ENCODE measurements at places on chromosomes 1 and 21.

DNA sequence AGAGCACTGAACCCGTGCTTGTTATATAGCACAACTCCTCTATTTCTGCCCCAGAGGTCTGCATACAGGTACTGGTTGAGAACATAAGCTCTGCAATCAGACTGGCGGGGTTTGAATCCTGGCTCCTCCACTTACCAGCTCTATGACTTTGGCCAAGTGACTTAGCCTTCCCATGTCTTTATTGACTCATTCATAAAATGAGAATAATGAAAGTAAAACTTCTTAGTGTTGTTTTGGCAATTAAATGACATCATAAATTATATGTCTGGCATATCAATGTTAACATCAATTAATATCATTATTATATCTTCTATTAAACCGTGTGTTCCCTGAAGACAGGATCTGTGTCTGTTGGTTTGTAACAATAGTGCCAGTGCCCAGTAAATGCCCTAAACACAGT, 4.3 kb downstream of the INKA2 start:
- no peak for DNase-seq

GRCh38 chr1:149936992-149937705, 470 bp upstream of the MTMR11 start:
- no peak for DNase-seq

DNA sequence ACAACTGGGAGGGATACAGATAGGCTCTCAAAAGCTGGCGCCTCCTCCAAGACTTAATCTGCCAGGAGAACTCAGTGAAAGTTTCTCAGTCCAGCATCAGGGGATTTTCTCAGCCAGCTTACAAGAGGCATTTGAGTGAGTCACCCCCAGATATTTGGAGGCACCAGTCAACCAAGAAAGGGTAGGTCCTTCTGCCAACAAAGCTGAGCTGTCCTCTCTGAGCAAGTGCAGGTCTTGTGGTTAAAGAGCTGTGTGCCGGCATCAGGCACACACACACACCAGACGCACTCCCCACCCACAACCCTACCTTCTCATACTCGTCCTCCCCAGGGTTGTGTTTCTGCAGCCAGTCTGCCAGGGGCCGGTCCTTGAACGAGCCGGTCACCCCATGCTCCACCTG, 27.0 kb upstream of the PPP1R15B start:
- DNase-seq: no peak

- no peak for DNase-seq
These were observed 305.4 kb downstream of the DISC1 start for GRCh38 chr1:231931846-231932454.

GRCh38 chr1:91682882-91683597, 182.4 kb downstream of the CDC7 start:
- no peak for DNase-seq

DNA sequence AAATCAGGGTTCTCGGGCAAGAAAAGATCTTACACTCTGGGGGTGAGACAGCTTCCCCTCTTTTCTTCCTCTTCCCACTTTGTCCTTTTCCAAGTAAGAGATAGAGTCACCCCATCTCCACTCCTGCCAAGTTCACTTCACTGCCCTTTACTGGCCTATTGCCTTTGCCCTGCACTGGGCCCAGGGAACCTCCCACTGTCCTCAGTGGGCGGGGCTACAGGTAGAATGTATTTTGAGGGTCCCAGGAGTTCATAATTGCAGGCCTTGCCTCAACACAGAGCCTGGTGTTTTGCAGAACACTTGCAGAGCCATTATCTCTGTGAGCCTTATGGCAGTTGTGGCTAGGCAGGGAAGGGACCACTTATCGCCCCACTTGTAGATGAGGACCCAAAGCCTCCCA, 3.3 kb downstream of the AMPD2 start:
- no peak for DNase-seq

DNA sequence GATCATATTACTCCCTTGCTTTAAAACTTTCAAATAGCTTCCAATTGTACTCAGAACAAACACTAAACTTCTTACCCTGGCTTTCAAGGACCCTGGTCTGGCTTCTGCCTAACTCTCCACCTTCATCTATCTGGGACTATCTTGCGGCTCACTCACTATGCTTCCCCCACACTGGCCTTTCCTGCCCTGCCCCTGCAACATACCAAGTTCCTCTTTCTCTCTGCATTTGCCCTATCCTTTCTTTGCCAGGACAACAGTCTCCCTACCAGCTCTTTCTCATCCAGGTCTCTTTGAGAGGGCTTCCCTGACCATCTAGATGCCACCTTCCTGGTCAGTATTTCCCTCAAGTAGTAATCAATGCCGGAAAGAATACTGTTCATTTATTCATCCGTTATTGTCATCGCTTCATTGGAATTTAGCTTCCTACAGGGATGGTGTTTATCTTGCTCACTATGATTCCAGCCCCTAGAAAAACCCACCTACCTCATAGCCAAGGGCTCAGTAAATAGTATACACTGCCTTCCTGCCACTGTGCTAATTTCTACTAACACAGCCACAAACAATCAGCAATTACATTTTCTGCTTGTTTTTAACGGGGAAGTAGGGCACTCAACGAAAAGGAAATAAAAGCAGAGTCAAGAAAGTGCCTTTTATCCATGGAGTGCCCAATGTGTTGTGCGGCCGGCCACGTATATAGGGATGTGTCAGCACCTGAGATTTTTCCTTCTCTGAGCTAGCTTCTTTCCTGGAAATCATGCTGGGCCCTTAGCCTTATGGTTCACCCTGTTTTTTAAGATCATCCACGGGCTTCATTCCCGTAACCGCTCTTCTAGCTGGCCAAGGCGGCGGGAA, 521 bp upstream of the CDC7 start:
- DNase-seq: no peak

- no peak for DNase-seq
These were observed 1.8 kb downstream of the PEX11B start for GRCh38 chr1:145916745-145917144.

DNA sequence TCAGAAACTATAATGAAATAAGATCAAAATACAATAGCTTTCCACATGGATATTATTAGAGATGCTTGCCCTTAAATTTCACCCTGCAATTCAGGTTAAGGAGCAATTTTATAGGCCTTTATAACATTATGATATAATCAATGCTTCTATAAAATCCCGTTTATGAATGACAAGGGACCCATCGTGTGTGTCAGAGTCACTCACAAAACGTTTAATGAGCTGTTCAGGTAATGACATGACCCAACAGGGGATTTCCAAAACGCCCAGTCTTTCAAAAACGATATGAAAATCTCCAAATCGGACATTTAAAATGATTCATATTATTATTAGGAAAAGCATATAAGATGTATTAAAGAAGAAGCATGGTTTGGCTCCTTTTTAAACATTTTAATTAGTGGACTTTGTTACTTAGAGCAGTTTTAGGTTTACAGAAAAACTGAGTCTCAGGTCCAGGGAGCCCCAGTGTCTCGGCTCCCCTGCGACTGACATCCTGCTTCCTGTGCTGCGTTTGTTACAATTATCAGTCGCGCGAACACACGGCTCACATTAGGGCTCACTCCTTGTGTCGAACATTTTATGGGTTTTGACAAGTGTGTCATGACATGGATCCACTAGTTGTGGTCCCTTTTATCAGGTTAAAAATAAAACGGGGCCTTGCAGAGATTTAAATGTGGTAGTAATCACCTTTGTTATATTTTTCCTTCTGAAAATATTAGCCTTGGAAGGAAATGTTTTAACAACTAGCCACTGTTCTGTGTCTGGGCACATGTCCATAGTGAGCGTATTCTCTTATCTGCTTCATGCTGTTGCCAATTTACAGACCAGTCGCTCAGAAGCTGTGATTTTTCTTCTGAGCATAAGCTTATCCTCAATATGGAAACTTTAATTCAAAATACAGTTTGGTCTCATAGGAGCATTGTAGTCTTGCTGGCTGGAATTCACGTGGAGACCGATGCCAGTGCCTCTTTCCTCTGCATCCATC, 52.0 kb upstream of the POFUT2 start:
- DNase-seq: no peak

DNA sequence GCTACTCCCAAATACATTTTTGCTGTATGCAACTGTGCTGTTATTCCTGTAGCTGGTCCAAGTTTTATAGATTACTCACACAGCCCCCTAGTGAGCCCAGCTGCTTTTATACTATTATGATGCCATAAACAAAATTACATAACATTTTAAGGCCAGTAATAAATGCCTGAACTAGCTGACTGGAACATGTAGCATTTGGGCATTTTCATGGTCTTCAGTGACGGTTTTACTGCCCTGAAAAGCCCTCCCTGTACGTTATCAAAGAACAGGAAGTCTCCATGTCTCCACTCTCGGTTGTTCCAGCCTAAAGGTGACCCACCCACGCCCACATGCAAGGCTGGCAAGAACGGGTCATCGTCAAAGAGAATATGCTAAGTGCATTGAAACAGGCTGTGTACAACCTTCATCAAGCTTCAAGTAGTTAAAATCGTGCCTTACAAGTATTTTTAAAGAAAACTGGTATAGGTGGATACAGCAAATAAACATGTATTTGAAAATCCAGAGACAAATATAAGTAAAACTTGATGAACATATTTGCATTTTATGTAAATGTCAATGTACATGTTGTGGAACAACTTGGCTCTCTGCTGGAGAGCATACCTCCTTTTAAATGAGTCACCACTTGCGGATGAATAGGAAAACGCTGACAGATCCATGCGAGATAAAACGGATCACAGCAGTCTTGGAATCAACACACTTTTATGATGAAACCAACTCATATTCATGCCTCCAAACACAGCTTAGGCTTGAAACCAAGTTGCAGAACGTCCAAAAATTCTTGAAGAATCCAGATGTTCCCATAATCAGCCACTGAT, 520.5 kb downstream of the SMYD3 start:
- no peak for DNase-seq

DNA sequence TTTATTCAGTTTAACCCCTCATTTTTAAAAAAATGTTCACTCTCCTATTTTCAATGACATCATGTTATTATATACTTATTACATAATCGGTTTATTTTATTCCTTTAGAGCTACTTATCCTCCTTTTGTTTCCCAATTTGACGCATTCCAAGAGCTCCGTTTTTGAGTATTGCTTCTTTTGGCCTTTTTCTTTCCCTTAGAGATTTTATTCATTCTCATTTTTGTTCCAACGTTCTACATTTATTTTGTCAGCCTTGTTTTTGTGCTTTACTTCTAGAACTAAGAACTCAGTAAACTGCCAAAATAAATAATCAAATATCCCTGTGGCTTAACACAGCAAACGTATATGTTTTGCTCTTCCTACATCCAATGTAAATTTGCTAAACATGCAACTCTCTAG, 769.1 kb downstream of the NCAM2 start:
- DNase-seq: no peak

DNA sequence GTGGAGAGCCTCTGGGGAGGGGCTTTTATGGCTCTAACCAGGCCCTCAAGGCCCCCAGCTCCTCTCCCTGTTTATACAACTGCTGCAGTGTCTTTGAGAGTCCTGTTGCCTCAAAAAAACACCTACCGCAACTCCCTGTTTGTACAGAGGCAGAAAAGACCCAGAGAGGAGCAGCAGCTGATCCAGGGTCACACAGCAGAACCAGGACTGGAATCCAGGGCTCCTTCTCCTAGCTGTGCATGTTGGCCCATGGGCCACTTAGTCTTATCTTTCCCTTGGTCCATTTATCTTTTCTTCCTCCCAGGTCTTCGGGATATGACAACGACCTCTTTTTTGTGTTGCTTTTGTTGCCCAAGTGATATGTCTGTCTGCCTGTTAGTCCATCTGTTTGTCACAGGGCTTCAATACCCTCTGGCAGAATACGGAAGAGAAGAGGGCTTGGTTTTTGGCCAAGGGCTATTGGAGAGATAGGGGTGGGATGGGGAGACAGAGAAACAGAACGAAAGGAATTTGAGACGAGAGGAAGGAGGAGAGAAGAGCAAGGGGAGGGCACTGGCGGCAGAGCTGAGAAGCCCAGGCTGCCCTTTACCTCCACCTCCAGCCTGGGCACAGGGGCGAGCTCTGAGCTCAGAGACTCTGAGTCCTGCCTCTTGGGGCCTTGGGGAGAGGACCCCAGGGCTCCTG, 33.5 kb upstream of the WASF2 start:
- DNase-seq: no peak

- DNase-seq: no peak
These were observed 180.2 kb downstream of the NR5A2 start for GRCh38 chr1:200207711-200208126.

GRCh38 chr1:221437926-221438325, 304.0 kb downstream of the DUSP10 start:
- DNase-seq: no peak

- DNase-seq: no peak
These were observed 106.7 kb upstream of the CDC42BPA start for GRCh38 chr1:227424953-227425352.

- DNase-seq: no peak
These were observed 14.7 kb upstream of the KAZN start for GRCh38 chr1:14583788-14584187.

- DNase-seq: no peak
These were observed 12.5 kb downstream of the ITGB2 start for GRCh38 chr21:44907966-44908895.

- DNase-seq: no peak
These were observed 21.4 kb downstream of the LIN9 start for GRCh38 chr1:226287587-226287986.

GRCh38 chr1:61080413-61081143, 1.8 kb upstream of the NFIA start:
- DNase-seq: no peak

DNA sequence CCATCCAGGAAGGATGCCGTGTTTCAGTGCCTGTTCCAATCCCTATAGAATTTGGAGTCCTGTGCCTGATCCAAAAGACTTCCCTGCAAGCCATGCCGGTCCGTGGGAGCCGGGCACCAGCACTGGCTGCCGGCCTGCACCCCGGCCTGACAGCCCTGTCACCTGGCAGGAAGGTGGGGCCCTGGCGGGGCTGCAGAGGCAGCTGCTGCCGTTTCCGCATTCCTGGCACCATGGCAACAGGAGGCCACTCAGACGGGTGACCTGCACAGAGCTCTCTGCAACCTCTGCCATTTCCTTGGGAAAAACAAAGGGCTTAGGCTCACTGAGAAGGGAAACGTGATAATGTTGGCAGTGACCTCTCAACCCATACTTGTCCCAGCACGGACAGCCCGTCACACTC, 63.2 kb upstream of the TMEM51 start:
- DNase-seq: no peak

DNA sequence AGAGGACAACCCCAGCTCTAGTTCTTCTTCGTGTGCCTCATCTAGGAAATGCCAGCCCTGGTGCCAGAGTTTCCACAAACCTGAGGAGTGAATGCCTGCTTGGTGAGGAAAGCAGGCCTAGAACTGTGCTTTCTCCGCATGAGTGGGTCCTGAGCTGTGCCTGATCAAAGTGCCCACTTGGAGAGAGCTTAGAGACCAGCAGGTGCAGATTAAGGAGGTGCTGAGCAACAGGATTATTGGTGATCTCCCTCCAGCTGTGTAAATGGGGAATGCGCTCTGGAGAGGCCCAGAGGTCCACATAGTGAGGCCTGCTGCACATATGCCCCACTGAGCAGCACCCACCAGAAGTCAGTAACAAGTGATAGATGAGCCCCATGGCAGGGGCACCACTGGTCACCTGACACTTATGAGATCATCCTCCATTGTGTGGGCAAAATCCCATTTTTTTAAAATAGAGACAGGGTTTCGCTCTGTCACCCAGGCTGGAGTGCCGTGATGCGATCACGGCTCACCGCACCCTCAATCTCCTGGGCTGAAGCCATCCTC, 127.2 kb upstream of the ZC3H12A start:
- no peak for DNase-seq

- no peak for DNase-seq
These were observed 160.7 kb downstream of the KAZN start for GRCh38 chr1:14759042-14759818.
